Activated CD4-positive, alpha-beta T cell treated with anti-CD3 and anti-CD28 coated beads, Interleukin-2, amount 50 U/mL, for 1 hour (primary cell): ENCODE measurements at places on chromosomes 7 and 10.

DNA sequence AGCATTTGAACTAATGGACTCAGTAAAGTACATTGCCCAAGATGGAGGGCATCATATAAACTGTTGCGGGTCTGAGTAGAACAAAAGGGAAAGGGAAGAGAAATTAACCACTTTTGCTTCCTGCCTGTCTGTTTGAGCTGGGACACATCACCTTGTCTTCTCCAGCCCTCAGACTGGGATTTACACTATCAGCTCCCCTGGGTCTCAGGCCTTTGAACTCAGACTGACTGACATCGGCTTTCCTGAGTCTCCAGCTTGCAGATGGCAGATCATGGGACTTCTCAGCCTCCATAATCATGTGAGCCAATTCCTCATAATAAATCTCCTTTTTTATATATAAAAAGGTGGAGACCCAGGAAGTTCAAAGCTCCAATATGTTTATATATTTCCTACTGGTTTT is 23.0 kb upstream of the WASL start:
- DNase-seq, result no peak

DNA sequence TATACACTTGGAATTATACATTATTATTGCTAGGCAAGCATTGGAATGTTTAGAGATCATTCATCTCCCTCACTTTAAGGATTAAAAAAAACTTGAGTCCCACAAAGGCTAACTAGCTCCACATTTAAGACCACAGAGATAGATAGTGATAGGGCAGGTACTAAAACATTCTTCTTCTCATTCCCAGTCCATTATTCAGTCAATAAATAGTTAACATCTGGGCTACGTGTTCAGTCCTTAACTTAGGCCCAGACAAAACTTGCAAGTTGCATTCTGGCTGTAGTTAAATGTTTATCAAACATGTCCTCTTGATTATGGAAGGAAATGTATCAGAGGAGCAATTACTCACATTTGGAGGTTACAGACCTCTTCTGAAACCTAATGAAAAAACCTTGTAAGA is 2.4 kb downstream of the GNG11 start:
- DNase-seq, result no peak

DNA sequence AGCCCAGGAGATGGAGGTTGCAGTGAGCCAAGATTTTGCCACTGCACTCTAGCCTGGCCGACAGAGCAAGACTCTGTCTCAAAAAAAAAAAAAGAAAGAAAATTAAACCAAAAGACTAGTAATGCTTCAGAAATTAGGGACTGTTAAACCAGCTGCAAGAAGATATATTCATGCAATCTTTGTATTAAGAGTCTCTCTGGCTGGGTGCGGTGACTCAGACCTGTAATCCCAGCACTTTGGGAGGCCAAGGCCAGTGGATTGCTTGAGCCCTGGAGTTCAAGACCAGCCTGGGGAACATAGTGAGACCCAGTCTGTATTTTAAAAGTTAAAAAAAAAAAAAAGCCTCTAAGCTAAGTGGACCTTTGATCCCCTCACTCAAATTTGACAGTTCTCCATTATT is 2.5 kb upstream of the HNRNPF start:
- DNase-seq, result no peak

DNA sequence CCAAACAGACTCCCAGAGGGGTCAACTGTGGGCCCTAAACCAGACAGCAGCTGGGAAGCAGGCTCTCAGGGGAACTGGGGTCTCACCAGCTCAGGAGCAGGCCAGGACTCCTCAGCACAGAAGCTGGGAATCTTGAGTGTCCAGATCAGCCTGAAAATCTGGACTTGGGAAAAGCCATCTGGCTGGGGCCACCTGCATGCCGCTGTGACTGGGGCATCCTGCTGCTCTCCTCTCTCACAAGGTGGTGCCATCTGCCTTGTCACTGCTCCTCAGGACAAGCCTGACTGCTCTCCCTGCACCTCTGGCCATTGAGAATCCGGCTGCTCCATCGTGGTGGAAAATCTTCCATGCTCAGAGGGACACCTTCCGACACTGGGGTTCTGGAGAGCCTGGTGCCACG is 141.4 kb downstream of the PLPP4 start:
- DNase-seq, result no peak

DNA sequence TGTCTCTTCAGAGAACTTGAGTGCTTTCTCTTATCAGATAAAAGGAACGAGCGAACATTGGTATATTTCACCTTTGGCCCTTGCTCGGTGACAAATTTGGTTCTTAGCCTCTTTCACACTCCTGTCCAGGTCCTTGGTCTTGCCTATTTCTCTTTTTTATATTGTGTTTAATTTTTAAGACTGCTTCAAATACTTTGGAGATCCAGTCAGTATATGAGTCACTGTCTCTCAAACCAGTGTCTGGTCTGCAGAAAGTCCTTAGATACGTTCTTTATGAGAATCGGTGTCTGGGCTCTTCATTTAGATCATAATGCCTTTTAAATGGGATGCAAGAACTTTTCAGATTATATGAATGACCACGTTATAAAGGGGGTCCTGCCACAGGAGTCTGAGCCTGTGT is 55.0 kb downstream of the PIK3AP1 start:
- no peak for DNase-seq

DNA sequence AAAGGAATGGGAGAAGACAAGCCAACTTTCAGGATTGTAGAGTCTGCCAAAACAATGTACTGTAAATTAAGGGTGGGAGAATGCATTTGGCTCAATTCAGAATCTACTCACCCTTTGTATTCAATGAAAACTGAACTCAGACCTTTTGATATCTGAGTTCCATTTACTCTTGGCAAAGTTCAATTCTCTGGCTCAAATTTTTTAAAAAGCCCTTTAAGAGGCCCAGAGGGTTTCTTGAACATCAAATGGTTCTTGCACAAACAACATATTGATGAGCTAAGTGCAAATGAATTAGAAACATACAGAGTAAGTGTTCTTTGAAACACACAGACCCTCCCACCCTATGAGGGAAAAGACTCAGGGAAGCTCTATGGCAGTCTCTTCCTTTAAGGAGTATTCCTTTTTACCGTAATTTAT is 5.2 kb upstream of the XPNPEP1 start:
- DNase-seq, result no peak

GRCh38 chr10:112852306-112852705 is 97.7 kb upstream of the TCF7L2 start:
- DNase-seq, result no peak

- DNase-seq, result no peak
Observed at GRCh38 chr10:92567952-92568600, 5.8 kb downstream of the IDE start.

- DNase-seq, result no peak
Observed at GRCh38 chr10:68666280-68666760, 54.7 kb upstream of the CCAR1 start.

DNA sequence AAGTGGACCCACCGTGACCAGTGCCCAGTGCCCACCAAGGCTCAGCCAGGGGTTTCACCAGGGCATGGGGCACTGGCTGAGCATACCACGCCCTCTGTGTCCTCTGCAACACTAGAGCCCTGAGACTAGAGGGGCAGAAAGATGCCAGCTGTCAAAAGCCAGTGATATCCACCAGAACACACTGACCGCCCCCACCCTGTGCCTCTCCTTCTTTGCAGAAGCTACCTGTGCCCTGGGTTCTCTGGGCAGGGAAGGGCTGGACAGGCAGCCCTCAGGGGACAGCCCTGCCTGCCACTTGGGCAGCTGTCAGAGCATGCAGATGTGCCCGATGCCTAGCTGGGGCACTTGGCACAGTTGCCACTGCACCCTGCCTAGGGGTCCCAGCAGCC is 494 bp downstream of the VSIR start:
- no peak for DNase-seq

GRCh38 chr10:122307669-122308416 is 36.7 kb downstream of the BTBD16 start:
- DNase-seq, result no peak

DNA sequence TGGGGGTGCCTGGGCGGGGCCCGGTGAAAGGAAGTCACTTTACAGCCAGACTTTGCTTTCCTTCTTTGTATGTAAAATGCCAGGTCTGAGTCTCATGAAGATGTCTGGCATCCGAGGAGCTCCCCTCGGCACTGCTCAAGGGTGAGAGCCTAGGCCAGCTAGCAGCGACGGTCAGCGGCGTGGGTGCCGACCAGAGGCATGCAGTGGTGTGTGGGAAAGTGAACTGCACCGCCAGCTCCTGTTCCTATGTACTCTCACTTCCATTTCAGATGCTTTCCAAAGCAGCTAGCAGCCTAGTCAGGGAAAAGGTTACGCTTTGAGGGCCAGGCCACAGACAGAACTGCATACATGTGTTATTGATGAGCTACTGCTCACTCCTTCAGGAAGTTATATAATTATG is 172.8 kb downstream of the ZMYND11 start:
- no peak for DNase-seq

DNA sequence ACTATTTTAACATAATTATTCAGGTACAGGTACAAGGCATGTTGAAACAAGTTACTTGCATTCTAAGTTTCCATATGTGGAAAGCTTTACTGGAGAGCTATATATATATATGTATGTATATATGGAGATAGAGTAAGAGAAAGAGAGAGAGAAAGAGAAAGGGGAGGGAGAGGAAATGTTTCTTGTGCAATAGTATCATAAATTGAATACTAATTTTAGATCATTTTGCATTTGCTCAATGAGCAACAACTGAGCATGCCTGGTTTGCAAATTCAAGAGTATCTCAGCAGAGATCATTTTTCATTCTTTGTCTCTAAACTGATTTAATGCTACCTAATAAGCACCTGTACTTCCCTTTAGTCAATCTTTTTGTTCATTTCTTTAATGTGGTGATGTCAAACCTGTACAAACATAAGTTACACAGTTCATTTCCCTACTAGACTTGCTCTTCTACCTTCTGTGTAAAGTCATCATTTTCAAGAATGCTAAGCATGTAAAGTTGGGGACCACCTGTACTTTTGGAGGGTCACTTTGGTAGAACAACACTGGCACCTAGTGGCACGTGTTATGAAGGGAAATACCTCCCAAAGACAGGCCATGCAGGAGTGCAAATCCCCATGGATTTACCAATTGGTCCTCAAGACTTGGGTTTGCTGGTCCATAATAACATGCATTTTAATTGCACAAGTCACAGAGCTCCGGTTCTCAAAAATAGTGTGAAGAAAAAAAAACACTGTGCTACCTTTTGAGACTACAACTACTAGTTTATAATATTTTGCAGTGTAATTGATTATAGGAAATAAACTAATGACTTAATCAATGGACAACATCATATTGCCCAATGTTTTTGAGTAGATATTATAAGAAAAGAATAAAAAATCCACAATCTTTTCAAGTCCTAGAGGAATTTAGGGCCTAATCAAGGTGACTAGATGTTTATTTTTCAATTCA is 431.2 kb upstream of the IGFBP3 start:
- DNase-seq, result no peak

DNA sequence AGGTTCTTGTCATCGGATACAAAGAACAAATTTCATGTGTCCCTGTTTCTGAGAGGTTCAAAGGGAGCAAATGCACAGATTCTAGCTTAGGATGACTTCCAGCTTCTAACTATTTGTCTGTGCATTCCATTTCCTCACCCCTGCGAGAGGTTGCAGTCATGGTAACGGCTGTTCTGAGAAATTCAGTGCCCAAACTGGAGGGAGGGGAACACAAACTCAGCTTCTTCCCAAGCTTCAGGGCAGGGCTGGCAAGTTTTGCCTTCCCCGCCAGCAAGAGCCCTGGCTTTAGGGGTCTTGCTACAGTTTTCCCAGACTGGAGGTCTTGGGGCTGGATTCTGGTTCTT is 11.1 kb downstream of the FAS start:
- no peak for DNase-seq

- DNase-seq, result no peak
Observed at GRCh38 chr7:95609277-95609971, 13.1 kb upstream of the PDK4 start.

- DNase-seq, result no peak
Observed at GRCh38 chr10:124105594-124105993, 12.2 kb upstream of the CHST15 start.

- no peak for DNase-seq
Observed at GRCh38 chr7:106623853-106624252, 37.1 kb downstream of the CCDC71L start.

- DNase-seq, result no peak
Observed at GRCh38 chr7:100423315-100423714, 5.2 kb downstream of the ZCWPW1 start.

DNA sequence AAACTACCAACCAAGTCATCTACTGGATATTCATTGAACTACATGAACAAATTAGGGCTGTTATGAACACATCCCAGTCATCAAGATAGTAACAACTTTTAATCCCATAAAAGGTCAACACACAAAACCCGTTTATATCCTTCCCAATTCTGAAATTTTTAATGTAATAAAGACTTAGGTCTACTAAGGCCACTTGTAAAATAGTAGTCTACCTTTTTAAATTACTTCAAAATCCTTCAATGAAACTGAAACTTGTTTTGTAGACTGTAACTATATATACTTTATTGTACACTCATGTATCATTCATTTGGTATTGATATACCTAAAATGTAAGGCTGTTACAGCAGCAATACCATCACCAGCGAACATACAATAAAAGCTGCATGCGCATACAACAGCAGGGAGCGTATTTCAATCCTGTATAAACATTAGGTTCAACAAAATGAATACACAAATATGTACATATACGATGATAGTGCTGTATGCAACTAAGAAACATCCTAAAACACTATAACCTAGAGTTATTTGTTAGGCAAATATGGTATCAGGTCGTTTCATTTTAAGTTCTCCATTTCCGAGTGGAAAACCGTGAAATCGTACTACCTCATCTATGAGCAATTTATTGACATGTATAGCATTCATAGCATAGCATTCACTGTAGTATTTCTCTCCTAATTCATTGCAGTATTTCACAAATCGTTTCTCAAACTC is 973 bp downstream of the ATAD1 start:
- no peak for DNase-seq

- DNase-seq, result no peak
Observed at GRCh38 chr10:119845656-119846055, 27.0 kb downstream of the MCMBP start.

GRCh38 chr7:33185786-33186185 is 56.4 kb downstream of the BBS9 start:
- DNase-seq, result no peak

- DNase-seq, result no peak
Observed at GRCh38 chr10:63505562-63505961, 15.6 kb upstream of the REEP3 start.

DNA sequence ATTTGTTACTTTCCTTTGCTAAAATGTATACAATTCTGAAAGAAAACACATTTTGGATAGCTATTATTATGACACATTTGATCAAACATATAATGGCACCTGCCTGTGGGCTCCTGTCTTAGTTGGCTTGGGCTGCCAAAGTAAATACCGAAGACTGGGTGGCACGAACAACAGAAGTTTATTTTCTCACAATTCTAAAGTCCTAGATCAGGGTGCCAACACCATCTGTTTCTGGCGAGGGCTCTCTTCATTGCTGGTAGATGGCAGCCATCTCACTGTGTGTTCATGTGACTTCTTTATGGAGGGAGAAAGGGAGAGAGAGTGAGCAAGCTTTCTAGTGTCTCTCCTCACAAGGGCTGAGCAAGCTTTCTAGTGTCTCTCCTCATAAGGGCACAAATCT is 195.8 kb upstream of the FAM3C start:
- no peak for DNase-seq
